ENCODE measurements at places on chromosomes 4 and X.

DNA sequence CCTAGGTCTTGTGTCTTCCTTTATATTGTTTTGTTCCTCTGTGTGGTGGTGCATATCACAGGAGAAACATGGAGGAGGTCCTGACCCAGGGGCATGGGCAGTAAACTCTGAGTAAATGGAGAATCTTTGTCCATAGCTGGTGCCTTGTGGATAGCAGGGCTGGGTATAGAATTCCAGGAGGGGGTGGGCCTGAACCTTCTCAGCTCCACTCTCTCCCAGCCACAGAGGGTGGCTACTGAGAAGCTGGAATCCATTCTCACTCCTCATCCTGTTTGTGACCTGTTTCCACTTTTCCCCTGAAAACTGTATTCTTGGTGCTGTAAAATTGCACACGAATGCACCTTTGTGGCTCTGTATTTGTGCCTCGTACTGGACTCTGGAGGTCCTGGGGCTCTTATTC lies 47.7 kb upstream of the ADRA2C start:
- DNase-seq, result no peak

GRCh38 chr4:168710353-168710946 lies 213.6 kb downstream of the PALLD start:
- no peak for DNase-seq

DNA sequence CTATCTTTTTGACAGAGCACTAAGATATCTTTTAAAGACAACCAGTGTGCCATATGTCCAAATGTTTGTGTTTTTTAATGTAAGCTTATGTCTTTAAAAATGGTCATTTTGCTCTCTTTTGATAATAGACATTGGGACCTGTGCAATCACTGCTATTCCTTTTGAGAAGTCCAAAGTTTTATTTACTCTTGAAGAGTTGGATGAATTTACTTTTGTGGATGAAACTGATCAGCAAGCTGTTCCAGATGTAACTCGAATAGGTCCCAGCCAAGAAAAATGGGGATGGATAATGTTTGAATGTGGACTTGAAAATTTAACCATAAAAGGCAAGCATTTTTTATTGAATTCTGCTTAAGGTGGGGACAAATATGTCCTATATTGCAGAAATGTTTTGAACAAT lies 97.2 kb downstream of the BLTP1 start:
- no peak for DNase-seq

DNA sequence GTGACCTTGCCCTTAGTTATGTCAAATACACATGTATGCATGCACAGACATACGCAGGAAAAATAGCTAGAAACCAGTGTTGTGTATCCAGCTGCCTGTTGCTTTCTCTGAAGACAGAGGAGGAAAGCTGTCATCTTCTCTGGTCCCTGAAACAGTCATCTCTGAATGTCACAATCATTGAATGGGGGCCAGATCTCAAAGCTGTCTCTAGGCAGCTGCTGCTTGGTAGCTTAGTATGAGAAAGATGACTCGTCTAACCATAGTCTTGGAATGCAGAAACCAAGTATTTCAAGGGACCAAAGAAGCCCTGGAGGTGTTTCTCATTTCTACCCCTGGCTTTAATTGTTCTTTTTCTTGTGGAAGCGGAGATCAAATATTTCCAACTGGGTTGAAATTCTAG lies 4.0 kb downstream of the GRIA3 start:
- DNase-seq, result no peak

GRCh38 chr4:8274765-8275547 lies 5.4 kb downstream of the HTRA3 start:
- DNase-seq, result no peak

DNA sequence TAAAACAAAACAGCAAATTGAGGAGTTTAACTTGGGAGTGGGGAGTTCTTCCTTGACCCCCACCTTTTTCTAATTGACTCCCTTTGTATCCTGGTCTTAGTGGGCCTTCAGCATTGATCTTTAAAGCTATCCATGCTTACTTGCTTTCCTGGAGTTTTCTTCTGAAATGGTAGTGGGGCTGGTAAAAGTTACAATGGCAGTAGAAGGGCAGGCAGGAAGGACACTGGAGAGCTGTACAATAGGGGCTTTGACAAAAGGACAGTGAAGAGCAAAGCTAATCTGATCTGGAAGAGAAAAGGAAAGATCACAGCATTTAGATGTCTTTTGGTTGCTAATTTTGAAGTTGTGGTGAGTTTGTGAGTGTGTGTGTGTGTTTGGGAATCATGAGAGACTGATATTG lies 111.5 kb downstream of the MID1 start:
- no peak for DNase-seq

- no peak for DNase-seq
Measured at GRCh38 chr4:126560794-126561193, 1072.0 kb upstream of the INTU start.

DNA sequence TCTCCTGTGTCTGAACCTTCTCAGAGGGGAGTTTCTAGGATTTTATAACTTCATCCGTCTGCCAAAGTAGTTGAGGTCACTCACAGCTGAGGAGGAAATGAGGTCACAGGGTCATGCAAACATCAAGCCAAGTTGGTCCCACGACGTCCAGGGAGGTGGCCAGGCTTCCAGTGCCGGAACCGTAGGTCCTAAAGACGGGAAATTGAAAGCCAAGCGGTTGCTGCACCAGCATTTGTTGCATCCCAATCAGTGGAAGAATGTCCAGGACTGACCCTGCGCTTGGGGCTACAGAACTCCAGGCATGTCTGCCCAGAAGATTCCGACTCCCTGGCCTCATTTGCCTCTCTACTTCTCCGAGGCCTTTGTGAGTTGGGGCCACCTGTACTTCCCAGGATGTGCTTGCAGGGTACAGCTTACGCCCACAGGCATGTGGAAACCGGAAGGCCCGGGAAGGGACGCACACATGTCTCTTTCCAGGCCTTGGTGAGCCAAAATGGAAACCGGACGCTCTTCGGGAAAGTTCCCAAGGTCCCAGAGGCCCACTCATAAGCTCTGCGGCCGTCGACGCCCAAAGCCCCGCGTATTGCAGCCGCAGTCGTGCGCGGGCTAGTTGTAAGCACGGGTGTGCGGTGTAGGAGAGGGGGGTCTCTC lies 9.3 kb downstream of the PRDM8 start:
- DNase-seq, result no peak

DNA sequence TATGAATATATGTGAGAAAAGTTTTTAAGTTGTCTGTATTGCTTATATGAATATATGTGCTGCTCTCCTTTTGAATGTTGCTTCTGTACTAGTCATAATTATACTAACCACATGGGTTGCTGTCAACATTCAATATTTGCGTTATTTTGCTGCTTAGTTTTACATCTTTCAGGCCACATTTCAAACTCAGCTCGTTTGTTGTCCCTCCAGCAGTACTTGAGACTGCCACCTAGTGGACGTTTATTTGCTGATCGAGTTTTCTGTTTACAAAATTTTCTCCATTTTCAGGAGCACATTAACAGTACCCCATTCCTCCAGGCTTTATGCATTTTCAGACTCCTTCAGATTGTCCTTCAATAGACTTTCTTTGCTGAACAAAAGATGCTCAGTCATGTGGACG lies 75.8 kb downstream of the NUDT11 start:
- DNase-seq, result peak; percentile 19

GRCh38 chr4:107902715-107903114 lies 28.6 kb upstream of the CYP2U1 start:
- DNase-seq, result no peak

DNA sequence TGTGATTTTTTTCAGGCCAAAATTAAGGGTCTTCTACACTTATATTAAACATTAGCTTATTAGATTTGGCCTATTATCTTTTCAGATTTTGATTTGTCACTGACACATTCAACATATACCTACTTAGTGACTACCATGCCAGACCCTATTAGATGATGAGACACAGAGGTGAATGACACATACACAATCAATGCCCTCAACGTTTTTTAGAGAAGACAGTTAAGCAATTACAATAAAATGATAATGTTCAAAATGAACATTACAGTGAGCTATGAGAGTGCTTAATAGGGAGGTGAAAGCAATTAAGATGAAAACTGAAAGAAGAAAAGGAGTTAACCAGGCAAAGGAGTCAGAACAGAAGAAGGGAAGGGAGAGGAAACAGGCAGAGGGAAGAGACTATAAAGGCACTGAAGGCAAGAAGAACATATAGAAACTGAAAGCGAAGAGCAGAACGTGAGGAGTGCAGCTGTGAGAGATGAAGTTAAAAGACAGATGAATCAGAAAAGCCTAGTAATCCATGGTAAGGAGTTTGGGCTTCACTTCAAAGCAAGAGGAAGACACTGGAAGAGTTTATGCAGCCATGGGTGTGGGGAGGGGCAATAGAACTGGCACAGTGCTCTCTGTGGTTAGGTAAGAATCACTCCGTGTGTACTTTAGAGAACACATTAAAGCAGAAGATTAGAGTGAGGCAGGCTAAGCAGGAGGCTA lies 119.0 kb downstream of the REELD1 start:
- peak; percentile 8 for DNase-seq

GRCh38 chrX:129659141-129659540 lies 4.4 kb upstream of the APLN start:
- no peak for DNase-seq

GRCh38 chrX:119982145-119982544 lies 38.6 kb upstream of the NKAP start:
- DNase-seq, result no peak

DNA sequence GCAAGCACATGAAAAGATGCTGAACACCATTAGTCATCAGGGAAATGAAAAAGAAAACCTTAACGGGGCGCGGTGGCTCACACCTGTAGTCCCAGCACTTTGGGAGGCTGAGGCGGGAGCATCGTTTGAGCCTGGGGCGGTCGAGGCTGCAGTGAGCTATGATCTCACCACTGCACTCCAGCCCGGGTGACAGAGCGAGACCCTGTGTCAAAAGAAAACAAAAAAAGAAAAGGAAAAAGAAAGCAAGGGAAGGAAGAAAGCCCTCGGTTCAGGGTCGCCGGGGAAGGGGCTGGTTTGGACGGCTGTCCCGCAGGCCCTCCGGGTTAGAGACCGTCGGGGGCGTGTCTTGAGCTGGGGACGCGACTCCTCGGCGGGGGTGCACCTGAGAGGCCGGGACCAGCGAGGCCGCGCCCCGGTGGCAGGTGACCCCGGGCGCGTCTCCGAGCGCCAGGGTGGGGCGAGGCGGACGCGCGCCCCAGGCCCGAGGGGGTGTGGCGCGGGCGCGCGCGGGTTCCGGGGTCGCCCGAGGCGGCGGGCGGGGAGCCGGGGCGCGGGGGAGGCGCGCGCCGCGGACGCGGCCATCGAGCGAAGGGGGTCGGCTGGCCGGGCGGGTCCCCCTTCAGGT lies 478 bp upstream of the PLXNA3 start:
- peak; percentile 57 for DNase-seq

DNA sequence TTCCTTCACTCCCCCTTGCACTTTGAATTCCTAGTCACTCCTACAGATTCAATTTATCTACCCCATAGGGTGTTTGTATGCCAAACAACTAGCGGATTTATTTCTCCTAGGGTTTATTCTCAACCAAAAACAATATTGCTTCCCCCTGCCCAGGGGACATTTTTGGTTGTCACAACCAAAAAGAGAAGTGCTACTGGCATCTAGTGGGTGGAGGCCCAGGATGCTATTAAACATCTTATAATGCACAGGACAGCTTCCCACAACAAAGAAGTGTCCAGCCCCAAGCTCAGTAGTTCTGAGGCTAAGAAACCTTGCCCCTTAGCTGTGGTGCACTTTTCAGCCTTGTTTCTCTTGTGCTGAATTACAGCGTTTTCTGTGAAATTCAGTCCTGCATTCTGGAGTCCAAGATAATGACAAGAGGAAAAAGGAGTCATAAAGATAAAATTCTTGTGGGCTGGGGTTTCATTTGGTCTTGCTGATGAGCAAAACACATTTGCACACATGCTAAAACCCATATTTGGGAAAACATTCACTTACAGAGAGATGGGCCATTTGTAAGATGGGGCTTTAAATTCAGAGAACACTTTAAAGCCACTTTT lies 11.2 kb upstream of the SYTL4 start:
- no peak for DNase-seq

DNA sequence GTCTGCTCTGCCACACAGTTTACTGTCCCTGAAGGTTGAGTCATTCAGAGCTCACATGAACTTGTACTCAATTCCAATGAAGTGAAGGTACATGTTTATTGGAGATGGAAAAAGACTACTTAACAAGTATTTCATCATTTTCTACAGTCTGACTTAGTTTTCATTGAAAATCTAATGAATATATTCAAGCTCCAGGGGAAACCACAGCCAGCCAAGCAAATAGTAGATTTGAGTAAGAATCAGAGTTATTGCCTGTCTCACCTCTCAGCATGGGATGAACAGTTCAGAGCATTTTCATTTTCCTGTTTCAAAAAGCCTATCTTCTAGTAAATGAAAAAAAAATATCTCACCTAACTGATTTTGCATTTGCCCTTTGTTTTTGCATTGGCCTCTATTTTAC lies 1249.4 kb upstream of the DIAPH2 start:
- DNase-seq, result no peak

DNA sequence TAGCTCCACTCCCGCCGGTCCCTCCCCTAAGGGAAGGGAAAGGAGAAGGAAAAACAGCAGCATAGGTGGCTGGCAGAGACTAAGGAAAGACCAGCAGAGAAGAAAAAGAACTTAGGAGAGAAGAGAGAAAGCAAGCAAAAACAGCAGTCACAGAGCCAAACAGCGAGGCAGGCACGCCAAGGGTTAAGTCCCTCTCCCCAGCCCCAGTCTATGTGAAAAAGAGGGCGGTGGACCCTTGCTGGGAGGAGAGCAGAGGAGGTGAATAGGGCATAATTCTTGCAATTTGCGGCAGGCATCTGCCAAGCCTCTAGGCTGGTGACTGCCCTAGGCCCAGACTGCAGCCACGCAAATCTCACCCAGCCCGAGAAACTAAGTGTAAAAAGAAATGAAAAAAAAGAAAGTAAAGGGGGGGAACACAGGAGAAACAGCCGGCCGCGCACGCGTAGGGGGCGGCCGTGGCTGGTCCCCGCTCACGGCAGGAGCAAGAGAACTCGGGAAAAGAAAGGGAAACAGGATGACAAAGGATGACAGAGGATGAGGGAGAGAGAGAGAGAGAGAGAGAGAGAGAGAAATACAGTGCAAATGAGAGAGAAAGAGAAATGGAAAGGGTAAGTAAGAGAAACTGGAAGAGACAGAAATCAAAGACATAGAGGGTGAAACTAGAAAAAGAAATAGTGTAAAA lies 48.6 kb downstream of the MAGEA9 start:
- DNase-seq, result peak; percentile 23

- peak; percentile 14 for DNase-seq
Measured at GRCh38 chrX:150363561-150364346, 637 bp downstream of the MAMLD1 start.

GRCh38 chrX:67949270-67949669 lies 405.4 kb downstream of the AR start:
- no peak for DNase-seq

DNA sequence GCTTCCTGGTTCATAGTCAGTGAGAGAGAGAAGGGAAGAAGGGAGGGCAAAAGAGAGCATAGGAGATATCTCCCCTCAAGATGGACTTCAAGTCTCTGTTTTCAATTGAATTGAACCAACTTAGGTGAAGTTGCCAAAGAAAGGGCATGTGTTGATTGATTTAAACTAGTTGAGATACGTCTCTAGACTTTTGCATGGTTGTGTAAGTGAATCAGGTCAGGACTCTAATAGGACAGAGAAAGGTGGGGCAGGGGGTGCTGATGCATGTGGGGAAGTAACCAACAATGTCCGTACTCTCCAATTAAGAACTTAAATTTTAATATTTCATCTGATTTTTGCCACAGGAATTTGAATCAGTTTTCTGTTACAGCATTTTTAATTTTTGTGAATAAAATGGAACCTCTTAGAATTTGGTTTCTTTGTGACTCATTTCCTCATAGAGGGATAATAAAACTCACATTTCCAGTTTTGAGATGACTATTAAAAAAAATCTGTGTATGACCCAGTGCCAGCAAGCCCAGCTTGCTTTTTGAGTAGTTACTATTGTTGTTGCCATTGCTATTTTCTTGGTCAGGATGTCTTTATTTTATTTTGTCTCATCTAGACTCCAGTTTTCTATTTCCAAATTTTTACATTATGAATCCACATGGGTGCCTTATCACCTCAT lies 37.3 kb downstream of the SLIT2 start:
- DNase-seq, result no peak
